NCI-H1417 treated with DMSO at 0.1 percent for 48 hours (cell line): ENCODE measurements at places on chromosomes 12 and 14.
A peak's percentile ranks its signal among the peaks of the same experiment; 100 is the strongest.

GRCh38 chr14:80419345-80419744 lies 208.0 kb upstream of the DIO2 start:
- DNase-seq: peak; percentile 87

DNA sequence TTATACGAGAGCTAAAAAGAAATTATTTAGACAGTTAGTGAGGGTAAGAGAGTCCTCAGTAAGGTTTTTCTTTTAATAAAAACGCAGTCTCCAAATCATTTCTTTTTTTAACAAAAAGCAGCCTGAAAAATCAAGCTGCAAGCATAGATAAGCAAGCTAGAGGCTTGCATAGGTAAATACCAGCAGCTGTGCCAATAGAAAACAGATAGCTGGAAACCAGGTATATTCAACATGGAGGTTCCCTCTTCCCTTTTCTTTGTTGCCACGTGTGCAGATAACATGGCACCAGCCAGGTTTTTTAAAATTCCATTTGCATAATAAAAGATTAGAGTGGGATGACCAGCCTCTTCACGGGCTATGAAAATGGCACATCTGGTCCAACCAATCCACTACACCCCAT lies 6.1 kb upstream of the PRKAB1 start:
- no peak for DNase-seq

DNA sequence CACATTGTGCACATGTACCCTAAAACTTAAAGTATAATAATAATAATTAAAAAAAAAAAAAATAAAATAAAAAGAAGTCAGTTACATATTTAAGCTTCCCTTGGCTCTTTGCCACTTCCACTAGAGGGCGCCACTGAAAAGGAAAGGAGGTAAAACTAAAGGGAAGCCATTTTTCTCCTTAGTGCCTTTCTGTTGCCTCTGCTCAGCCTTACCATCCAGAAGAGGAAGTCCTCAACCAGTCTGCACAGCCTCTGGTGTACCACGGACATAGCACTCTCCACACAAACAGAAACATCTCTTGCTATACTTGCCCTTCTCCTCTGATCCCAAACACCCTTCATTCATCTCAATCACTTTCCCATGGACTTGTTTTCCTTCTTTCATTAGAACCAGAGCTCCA lies 169.0 kb upstream of the EEA1 start:
- DNase-seq: no peak

- no peak for DNase-seq
Observed at GRCh38 chr12:105036937-105037649, 47.2 kb downstream of the ALDH1L2 start.

DNA sequence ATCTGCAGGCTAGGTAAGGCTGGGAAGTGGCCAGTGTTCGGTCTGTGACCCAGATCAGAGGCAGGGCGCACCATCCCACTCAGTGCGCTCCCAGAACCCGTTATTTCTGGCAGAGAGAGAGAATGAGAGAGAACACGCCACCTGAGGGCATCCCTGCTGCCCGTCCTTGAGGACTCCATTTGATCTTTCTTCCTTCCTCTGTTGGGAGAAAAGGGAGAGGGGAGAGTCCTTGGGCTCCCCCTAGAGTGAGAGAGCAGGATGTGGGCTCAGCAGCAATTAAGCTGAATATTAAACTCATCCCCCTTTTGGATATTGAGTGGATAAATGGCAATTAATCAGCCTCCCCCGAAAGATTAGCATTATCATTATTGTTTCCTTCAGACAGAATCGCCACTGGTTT lies 70.6 kb downstream of the IFT43 start:
- DNase-seq: no peak

- no peak for DNase-seq
Observed at GRCh38 chr12:66066137-66066928, 64.2 kb downstream of the LLPH start.

DNA sequence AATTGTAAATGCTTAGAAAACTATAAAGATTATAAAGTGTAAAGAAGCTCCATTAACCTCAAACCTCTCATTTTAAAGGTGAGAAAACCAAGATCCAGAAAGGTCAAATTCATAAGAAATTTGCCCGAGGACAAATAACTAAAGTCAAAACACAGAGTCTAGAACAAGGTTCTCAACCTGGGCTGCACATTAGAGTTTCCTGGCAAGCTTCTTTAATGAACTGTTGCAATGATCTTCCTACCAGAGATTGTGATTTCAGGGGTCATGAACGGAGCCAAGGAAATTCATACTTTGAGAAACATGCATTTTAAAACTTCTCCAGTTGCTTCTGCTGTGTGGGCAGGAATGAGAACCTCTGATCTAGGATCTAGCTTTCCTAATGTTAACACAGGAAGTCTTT lies 86.8 kb downstream of the DERA start:
- no peak for DNase-seq

DNA sequence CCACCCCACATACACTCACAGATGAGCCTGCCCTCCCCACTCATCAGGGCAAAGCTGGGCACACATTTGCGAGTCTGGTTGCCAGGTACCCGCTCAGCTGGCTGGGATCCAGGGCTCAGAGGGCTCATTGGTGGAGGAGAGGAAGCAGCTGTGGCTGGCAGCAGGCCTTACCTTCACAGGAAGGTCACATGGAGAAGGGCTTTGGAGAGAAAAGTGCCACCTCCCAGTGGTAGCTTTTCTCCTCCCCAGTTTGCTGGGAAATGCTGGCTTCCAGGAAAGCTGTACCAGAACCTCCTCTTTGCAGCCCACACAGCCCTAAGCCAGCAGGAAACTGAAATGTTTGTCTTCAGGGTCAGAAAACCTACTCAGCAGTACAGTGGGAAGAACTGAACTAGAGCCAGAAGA lies 55.6 kb downstream of the LGMN start:
- DNase-seq: peak; percentile 72

DNA sequence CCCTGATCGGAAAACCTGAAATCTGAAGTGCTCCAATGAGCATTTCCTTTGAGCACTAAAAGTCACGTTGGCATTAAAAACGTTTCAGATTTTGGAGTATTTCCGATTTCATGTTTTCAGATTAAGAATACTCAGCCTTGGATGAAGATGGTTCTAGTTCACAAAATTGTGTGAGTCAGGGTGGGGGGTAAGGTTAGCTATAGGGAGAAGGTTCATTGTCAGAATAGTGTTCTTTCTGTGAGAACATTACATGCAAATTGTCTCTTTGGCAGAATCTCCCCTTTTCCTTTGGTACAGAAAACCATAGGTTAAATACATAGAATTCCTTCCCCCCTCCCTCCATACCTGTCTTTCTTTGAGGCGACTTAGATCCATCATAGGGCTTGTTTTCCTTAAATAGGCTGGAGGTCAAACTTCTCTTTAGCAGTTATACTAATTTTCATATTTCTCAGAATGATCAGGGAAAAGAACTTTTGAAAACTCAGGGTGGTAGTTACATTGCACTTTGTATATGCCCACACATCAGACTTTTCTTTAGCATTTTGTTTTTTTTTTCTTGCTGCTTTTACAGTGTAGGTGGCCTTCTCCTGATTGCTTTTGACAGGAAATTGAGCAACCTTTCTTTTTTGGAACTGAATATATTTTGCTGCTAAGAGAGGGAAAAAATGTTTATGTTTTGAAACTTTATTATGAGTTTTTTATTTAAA lies 503.5 kb downstream of the PCNX1 start:
- no peak for DNase-seq

- DNase-seq: no peak
Observed at GRCh38 chr12:69993433-69993832, 168.4 kb downstream of the MYRFL start.

DNA sequence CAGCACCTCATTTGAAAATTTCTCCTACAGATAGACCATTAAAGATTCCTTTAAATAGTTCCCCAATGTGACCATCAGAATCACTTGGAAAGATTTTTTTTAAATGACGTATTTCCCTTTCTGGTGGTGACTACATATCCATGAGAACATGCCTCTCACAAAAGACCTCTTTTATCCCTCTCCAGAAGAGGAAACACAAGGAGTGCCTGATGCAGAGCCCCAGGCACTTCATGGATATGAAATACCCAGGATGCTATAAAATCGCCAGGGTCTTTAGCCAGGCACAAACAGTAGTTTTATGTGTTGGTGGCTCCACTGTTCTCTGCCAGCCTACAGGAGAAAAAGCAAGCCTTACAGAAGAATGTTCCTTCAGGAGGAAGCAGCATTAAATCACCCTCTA lies 97.1 kb downstream of the ETNK1 start:
- DNase-seq: no peak

DNA sequence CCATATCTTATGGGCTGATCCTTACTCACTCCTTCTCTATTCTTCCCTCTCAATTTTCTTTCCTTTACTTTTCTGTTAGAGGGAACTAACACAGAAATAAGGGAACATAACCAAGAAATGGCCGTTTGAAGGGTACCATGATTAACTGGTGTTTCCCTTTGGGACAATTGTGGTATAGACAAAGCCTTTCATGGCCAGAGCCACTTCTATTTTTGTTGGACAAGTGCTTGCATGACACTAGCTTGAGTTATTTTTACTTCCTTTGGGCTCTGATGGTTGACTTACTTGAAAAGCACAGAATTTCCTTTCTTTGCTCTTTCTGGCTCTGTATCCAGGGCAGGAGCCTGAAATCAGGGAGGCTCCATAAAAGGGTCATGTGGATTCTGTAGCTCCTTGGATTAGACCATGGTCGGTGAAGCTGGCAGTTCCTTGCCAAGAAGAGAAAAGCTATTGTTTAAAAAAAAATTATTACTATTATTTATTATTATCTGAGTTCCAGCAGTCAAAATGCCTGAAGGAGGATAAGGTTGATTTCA lies 130.6 kb downstream of the KTN1 start:
- no peak for DNase-seq

DNA sequence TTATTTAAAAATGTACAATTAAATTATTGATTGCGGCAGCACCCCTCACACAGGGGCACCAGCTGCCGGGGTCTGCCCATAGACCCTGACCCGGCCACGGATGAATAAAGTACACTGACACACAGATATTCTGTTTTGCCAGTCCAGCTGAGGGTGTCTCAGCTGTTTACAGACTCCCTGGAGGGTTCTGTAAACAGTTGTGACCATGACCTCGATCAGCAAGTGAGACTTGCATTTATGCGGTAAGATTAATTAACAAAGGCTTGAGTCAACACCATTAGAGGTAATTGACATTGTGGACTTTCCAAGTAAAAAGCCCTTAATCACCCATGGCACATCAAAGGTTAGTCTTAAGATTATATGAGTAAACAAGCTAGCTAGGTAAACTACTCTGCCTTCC lies 94.3 kb downstream of the FUT8 start:
- DNase-seq: peak; percentile 60

DNA sequence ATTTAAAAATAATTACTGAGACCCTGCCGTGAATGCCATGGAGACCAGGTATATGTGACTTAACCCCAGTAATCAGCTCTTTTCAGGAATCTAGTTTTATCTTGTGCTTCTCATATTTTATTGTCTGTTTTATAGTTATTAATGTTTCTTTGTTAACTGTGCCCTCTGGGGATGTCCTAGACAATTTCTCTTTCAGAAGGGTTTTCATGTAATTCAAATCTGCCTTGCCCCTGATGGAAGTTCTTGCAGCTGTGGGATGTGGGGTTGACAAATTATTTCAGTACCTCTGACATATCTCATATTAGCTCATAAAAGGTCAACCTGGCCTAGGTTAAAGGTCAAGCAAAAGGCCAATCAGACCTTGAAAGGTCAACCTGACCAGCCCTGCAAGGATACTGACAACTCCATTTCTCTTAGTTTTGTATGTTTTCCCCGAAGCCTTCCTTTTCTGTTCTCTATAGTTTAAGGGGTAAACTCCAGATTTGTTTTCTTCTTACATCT lies 182.3 kb downstream of the SLC41A2 start:
- DNase-seq: no peak
